ENCODE measurements at places on chromosomes 12 and 14. TPM values are rescaled to one million over a fixed set of nuclear protein-coding genes. Genes with fewer than 3 reads are reported as not detected.

The KERA gene
- total RNA-seq, result not detected

The SYNDIG1L gene
- total RNA-seq, result not detected

The PLEKHH1 gene
- total RNA-seq, result 4.3 TPM

The TAC3 gene
- total RNA-seq, result 0.24 TPM

The MANSC4 gene
- total RNA-seq, result not detected

The NKX2-8 gene
- 3.8 TPM for total RNA-seq

The DACT1 gene
- 0.81 TPM for total RNA-seq

The CREBL2 gene
- 22.4 TPM for total RNA-seq

The PDZRN4 gene
- not detected for total RNA-seq

The PRKAB1 gene
- 33.1 TPM for total RNA-seq

The KLRG1 gene
- total RNA-seq, result 2.0 TPM

Measured in A549 treated with CpdA at 1 μM for 4 hours (cell line).